Astrocyte of the cerebellum (primary cell): ENCODE measurements at places on chromosomes 5 and 9.

DNA sequence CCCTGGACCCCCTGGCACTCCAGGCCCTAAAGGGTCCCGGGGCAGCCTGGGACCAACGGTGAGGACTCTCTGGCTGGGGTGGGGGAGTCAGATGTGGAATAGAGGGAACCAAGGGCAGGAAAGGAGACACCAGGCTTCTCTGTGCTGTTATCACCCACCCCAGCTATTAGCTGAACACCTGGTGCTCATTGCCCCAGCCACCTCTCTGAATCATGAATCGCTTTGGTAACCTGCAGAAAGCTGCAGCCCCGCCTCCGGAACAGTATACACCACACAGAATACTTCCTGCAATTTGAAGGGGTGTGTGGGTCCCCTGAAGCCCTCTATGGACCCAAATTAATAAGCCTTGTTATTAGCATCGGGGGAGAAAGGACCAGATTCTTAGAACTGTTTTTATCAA is 40.4 kb upstream of the ORM1 start:
- no peak for DNase-seq

GRCh38 chr9:82810915-82811314 is 252.0 kb downstream of the RASEF start:
- DNase-seq: peak; percentile 66

- no peak for DNase-seq
Measured at GRCh38 chr5:107951309-107951708, 280.6 kb upstream of the EFNA5 start.

DNA sequence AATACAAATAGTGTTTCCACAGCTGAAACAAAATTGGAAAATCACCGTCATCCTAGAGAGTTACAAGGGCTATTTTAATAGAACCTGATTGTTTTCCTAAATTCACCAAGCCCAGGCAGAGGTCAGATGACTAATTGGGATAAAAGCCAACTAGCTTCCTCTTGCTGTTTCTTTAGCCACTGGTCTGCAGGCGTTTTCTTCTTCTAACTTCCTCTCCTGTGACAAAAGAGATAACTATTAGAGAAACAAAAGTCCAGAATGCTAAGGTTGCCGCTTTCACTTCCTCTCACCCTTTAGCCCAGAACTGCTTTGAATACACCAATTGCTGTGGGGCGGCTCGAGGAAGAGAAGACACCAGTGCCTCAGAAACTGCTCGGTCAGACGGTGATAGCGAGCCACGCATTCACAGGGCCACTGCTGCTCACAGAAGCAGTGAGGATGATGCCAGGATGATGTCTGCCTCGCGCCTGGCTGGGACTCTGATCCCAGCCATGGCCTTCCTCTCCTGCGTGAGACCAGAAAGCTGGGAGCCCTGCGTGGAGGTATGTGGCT is at the start of gene TLR4:
TLR4 (plus strand) TSS at position 380 of the 552 bp plus-strand sequence; CDS start at position 450, 70 bp downstream.
- peak; percentile 68 for DNase-seq
